ENCODE measurements at places on chromosomes 4 and X.

GRCh38 chr4:16226816-16227461 is 668 bp upstream of the TAPT1 start:
- peak; percentile 25 for DNase-seq

DNA sequence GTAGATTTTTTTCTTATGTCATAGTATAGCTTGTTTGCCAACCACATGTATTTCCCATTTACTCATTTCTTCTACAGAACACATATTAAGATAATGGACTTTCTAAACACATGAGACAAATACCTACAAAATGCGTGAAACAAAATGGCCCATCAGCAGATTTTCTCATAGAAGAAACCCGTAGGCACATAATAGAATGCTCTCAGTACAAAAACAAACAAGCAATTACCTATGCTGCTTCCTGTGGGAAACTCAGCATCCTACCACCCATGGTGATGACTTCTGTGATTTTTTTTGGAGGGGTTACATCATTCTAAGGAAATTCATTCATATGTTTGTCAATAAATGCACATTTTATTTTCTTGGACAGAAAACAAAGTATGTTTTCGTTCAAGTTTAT is 343.6 kb downstream of the SPRY1 start:
- no peak for DNase-seq

DNA sequence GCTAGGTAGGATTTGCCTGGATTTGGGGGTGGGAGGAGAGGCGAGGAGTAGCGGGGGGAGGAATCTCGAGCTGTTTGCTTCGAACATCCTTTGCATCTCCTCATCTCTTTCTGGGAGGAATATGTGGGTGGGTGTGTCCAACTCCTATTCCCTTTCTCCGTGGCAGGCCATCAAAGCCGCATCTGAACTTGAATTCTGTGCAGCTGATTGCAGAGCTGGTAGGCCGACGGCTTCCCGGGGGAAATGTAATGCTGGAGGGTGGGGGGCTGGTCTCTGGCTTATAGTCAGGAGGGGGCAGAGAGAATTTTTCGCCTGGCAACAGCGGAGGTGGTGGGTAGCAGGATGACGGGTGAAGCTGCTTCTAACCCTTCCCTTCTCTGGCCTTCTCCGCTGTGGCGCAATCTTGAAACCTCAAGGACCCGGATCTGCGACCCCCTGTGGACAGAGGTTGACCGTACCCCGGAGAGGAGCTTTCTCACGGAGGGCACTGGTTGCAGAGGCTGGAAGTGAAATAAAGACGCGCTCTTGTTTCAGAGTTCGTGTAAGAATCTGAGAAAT is 628 bp downstream of the ZCCHC12 start:
- no peak for DNase-seq

DNA sequence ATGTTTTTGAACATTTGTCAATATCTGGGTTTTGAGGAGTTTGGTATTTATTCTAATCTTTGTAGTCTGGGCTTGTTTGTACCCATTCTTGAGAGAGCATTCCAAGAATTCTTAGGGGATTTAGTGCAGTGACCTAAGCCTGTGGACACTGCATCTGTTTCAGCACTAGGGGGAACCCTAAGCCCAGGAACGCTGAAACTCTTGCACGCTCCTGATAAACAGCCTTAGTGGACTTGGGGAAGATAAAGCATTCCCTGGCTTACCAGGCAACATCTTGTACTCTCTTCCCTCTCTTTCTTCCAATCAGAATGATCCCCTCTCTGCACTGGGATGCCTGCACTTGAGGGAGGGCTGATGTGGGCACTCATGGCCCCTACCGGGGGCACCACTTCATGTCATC is 654.9 kb upstream of the HTR2C start:
- no peak for DNase-seq

GRCh38 chr4:6658597-6659075 is 18.2 kb downstream of the MRFAP1 start:
- DNase-seq: peak; percentile 42

DNA sequence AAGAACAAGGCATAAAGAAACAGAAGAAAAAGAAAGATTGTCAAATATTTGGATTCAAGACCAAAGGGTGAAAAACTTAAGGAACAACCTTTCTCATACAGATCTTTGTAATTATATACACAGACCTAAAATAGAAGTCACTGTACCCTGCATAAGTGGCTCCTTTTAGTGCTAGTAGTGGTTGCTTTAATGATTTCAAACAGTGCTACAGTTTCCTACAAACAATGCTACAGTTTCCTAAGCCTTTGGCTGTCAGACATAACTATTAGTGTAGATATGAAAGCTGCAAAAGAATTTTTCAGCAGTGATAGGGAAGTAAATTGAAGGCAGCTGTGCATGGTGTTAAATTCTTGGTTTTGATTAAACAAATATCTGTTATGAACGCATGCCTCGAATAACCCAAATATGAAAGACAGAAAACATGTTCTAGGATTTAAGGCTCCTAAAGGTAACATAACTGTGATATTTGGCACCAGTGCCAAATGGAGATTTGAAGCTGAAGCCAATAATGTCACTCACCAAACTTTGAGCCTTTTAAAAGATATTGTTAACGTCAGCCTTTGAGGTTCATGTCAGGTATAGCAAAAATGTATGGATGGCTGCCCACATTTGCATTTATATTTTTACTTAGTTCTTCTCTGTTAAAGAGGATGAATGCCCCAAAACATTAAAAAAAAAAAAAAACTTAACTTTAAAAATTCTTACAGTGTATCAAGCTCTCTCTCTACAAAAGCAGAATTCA is 36.6 kb downstream of the SMARCAD1 start:
- no peak for DNase-seq

DNA sequence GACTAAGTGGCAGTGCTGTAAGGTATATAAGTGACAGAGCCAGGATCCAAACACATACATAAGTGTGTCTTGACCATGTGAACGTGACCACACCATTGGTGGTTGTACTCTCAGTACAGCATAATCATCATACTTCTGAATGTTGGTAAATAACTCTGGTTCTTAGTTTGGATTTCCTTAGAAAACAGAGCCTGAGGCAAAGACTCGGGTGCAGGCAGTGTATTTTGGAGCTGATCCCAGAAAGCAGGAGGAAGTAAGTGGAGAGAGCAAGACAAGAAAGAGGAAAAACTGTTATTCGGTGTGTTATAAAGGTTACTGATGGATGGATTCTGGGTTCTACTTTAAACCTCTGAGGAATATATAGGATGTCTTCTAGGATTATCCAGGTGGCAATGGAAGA is 127.9 kb downstream of the SLC39A8 start:
- DNase-seq: no peak

- DNase-seq: no peak
These were observed 3.5 kb downstream of the PNCK start for GRCh38 chrX:153669901-153670731.

- DNase-seq: no peak
These were observed 6.2 kb upstream of the TMEM128 start for GRCh38 chr4:4254199-4254598.

DNA sequence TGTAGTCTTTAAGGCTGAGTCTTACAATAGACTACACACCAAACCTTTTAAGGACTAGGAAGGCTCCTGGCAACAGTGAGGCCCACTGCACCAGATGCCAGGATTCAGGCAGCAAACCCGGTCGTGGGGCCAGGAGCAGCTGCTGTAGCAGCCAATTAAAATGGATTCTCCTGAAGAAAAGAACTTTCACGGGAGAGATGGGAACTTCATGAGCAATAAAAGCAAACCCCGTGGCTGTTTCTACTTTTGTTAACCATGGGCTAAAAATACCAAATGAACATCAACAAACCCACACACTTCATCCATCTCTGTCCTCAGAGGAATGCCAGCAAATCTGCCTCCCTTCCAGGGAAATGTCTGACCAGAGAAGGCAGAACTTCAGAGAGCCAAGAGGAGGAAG is 101.4 kb downstream of the BTC start:
- no peak for DNase-seq

GRCh38 chrX:23364416-23364815 is 29.8 kb downstream of the PTCHD1 start:
- no peak for DNase-seq

DNA sequence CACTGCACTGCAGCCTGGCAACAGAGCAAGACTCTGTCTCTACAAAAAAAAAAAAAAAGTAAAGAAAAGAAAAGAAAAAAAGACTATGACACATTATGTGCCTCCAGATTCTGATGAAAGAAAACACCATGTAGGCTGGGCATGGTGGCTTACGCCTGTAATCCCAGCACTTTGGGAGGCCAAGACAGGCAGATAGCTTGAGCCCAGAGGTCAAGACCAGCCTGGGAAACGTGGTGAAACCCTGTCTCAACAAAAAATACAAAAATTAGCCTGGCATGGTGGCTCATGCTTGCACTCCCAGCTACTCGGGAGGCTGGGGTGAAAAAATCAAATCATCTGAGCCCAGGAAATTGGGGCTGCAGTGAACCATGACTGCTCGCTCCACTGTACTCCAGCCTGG is 19.4 kb downstream of the THOC2 start:
- DNase-seq: no peak

DNA sequence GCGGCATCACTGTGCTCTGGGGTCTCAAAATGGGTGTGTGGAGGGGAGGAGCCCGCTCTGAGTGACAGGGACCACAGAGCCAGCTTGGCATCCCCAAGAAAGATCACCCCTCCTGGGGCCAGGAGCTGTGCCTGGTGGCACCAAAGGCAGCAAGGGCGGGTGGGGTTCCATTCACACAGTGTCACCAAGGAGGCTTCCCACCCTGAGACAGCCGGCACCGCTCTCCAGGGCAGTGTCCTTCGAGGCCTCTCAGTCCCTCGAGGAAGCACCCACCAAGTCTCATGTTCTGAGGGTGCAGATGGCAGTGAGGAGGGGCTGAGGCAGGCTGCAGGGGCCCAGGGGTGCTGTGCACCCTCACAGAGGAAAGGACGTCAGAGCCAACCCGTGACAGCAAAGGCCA is 44.0 kb upstream of the MAN2B2 start:
- DNase-seq: no peak

- DNase-seq: no peak
These were observed 263.2 kb downstream of the DHX15 start for GRCh38 chr4:24321131-24321530.

DNA sequence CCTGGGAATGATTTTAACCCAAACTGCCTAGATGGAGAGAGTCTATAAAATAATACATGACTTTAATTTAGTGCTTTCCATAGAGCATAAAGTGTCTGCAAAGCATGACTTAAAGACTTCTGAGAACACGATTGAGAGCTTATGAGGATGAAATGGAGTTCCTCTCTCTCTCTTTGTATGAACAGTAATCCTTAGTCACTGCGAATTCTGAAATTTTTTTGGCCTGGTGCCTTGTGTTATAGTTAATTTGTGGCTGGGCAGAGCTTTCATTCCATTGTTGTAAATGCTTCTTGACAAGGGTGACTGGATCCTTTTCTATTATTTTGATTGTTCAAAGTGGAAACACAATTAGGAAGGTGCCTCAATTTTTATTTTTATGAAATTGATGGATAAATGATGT is 179.5 kb downstream of the CEP135 start:
- no peak for DNase-seq

DNA sequence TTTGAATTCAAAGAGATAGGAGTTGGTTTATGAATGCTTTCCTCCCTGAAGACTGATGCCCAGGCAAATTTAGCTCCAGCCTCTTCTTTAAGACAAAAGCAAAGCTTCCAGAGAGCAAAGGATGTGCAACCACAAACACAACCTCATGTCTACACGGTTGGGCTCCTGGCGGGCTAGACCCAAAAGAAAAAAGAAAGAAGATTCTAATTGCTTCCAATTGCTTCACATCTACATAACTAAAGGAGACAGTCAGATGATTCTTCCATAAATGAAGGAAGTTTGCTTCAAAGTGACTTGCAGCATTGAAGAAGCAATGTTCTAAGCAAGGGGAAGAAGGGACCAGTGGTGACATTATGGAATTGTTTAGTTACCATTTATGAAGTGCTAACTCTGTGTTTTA is 1603.0 kb upstream of the TENM3 start:
- DNase-seq: no peak

DNA sequence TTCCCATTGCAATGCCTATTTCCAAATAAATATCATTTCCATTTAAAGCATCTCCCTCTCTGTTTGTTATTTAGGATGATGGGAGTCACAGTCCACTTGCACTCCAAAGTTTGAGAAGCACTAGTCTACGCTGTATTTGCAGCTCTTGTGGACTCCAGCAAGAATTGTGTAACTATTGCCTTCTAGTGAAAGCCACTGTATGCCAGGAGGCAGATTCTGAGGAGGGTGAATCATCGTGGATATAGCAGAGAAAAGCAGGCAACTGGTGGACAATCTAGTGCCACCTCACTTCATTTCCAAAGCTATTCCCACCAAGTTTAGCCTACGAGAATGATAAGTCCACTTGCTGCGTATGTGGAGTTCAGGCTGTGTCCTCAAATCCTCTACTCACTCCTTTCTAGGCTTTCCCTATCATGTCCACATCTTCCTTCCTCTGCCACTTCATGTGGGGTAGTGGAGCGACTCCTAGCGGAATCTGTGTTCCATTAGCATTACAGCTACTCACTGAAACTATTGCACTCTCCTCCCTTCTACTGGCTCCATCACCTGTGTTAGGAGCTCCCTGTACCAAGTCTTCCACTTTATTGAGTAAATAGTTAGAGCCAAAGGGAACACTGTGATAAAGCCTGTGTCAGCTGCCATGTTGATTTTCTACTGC is 501.8 kb upstream of the GALNT7 start:
- no peak for DNase-seq

- DNase-seq: no peak
These were observed 460.6 kb downstream of the NAF1 start for GRCh38 chr4:162706051-162706450.

DNA sequence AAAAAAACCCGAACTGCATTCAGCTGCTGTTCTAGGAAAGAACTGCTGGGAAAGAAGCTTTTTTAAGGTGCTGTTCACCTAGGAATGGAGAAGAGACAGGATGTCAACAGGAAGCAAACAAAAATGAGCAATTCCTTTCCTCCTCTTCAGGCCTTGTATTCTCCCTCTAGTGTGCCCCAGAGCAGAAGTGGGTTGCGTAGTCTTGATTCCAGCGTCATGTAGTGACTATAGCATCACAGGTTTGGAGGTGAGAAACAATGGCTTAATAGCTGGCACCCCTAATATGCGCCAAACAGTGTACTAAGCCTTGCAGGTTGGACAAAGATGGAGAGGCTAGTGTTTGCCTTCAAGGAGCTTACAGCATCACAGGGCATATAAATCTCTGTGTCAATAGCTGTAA is 146.3 kb upstream of the LCORL start:
- DNase-seq: no peak

DNA sequence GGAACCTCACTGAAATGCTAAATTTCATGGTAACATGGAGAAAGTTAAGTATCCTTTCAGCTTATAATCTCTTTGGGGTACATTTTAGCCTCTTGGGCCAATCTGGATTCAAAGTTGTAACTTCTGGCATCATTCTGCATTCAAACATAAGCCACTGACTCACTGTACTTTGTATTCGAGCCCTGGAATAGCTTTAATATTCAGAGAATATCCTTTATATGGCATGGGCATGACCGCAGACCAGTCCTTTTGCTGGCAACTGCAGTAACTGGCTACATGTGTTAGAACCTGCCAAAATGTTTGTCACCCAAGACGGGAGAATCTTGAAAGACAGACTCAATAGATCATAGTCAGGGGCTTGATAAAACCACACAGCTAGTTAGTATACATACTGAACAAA is 3.3 kb downstream of the GASK1B start:
- DNase-seq: no peak

GRCh38 chr4:110769578-110769977 is 146.7 kb upstream of the PITX2 start:
- no peak for DNase-seq

GRCh38 chrX:123201720-123202119 is 17.6 kb downstream of the GRIA3 start:
- no peak for DNase-seq

- DNase-seq: no peak
These were observed 283.8 kb downstream of the CRLF2 start for GRCh38 chrX:928606-929005.

Measured in activated T-helper 1 cell treated with anti-CD3 and anti-CD28 coated beads, Interleukin-2, amount 50 U/mL, for 16 hours (primary cell).